ENCODE measurements at places on chromosomes 4 and X.

DNA sequence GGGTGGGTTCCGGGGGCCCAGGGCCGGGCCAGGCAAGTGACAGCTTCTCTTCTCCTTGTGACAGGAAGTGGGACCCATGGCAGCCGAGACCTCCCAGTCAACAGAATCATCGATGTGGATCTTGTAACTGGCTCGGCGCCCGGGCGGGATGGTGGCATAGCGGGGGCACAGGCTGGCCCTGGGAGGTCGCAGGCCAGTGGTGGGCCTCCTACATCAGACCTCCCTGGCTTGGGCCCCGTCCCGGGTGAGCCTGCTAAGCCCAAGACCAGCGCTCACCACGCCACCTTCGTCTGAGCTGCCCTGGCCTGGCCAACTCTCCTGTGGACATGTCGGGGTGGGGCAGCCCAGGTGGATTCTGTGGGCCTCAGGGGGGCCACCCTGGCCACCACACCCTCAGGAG, 2.4 kb upstream of the HGFAC start:
- no peaks in the 10 kb centered on the region for H3K27me3 ChIP-seq
- H3K36me3 ChIP-seq: no peaks in the 10 kb centered on the region
- H3K4me1 ChIP-seq: peaks cover 24% of the 10 kb centered on the region
- no peak overlapping the region for H3K27ac ChIP-seq
- DNase-seq: no peak
- no peak overlapping the region for H3K4me3 ChIP-seq

DNA sequence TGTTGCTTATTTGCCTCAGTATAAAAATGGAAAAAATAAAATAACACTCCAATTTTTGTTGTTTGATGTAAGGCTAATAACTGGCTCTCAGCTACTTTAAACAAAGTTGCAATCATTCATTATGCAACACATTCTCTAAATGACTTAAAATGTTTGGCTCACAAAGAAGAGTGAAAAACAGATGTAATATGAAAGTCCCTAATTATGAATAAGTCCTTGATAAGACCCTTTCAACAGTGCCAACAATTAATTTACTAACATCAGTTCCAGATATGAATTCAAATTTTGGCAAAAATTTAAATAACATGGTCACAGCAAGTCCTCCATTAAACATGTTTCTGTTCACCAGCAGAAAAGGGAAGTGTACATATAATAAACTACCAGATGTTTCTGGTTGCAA, 69.8 kb downstream of the PAPSS1 start:
- H3K27ac ChIP-seq: no peak overlapping the region
- DNase-seq: no peak
- H3K4me3 ChIP-seq: no peak overlapping the region
- peaks cover 57% of the 10 kb centered on the region for H3K36me3 ChIP-seq
- no peaks in the 10 kb centered on the region for H3K4me1 ChIP-seq
- H3K27me3 ChIP-seq: no peaks in the 10 kb centered on the region

DNA sequence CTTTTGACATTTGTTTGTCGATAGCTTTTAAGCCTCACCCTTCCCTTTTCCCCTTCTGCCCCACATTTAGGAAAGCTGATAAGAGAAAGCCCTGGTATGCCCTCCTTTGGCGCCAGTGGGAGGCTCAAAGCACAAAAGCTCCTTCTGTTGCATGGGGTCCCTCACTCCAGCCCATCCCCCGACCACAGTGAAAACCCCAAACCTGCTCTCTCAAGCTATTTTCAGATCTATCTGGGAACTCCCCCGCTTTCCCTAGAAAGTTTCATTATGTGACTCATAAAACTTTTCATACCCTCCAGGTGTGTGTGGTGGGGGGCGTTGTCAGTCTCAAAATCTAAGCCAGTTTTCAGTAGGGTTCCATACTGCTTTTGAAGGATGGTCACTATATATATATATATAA, 259.0 kb upstream of the PCDH7 start:
- no peaks in the 10 kb centered on the region for H3K27me3 ChIP-seq
- H3K36me3 ChIP-seq: no peaks in the 10 kb centered on the region
- H3K4me1 ChIP-seq: no peaks in the 10 kb centered on the region
- H3K27ac ChIP-seq: no peak overlapping the region

GRCh38 chrX:6134255-6134654, 94.4 kb downstream of the NLGN4X start:
- H3K27ac ChIP-seq: no peak overlapping the region
- no peaks in the 10 kb centered on the region for H3K27me3 ChIP-seq
- no peaks in the 10 kb centered on the region for H3K4me1 ChIP-seq
- DNase-seq: no peak
- H3K36me3 ChIP-seq: no peaks in the 10 kb centered on the region

GRCh38 chrX:40100537-40101429, 3.0 kb upstream of the BCOR start:
- no peaks in the 10 kb centered on the region for H3K36me3 ChIP-seq
- no peak for DNase-seq
- no peak overlapping the region for H3K4me3 ChIP-seq
- H3K4me1 ChIP-seq: peaks cover 34% of the 10 kb centered on the region
- no peaks in the 10 kb centered on the region for H3K27me3 ChIP-seq

- H3K36me3 ChIP-seq: no peaks in the 10 kb centered on the region
- DNase-seq: no peak
- H3K27ac ChIP-seq: no peak overlapping the region
- H3K4me3 ChIP-seq: no peak overlapping the region
Observed at GRCh38 chrX:39645178-39645895, 452.4 kb downstream of the BCOR start.

DNA sequence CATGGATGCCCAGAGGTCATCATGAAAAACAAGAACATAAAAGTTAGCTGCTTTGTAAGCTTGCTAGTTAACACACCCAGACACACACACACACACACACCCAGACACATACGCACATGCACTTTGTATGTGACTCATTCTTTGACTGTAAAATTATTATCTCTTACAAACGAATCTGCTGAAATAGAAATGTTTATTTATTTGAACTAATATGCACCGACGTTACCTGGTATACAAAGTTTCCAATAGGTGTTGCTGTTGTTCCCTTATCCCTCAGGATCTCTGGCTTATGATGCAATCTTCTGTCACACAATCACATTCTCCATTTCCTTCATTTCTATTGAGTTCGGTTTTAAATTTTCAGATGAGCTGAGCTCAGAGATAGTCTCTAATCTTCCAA, 209.3 kb downstream of the PTTG2 start:
- H3K4me1 ChIP-seq: no peaks in the 10 kb centered on the region
- H3K4me3 ChIP-seq: no peak overlapping the region
- no peak for DNase-seq
- H3K27ac ChIP-seq: no peak overlapping the region
- no peaks in the 10 kb centered on the region for H3K36me3 ChIP-seq

- no peak for DNase-seq
- H3K36me3 ChIP-seq: no peaks in the 10 kb centered on the region
- H3K27ac ChIP-seq: no peak overlapping the region
- no peak overlapping the region for H3K4me3 ChIP-seq
Observed at GRCh38 chr4:36614011-36614410, 332.6 kb downstream of the DTHD1 start.

- no peaks in the 10 kb centered on the region for H3K4me1 ChIP-seq
- H3K27me3 ChIP-seq: no peaks in the 10 kb centered on the region
- DNase-seq: no peak
Observed at GRCh38 chr4:66591968-66592367, 921.7 kb upstream of the EPHA5 start.

DNA sequence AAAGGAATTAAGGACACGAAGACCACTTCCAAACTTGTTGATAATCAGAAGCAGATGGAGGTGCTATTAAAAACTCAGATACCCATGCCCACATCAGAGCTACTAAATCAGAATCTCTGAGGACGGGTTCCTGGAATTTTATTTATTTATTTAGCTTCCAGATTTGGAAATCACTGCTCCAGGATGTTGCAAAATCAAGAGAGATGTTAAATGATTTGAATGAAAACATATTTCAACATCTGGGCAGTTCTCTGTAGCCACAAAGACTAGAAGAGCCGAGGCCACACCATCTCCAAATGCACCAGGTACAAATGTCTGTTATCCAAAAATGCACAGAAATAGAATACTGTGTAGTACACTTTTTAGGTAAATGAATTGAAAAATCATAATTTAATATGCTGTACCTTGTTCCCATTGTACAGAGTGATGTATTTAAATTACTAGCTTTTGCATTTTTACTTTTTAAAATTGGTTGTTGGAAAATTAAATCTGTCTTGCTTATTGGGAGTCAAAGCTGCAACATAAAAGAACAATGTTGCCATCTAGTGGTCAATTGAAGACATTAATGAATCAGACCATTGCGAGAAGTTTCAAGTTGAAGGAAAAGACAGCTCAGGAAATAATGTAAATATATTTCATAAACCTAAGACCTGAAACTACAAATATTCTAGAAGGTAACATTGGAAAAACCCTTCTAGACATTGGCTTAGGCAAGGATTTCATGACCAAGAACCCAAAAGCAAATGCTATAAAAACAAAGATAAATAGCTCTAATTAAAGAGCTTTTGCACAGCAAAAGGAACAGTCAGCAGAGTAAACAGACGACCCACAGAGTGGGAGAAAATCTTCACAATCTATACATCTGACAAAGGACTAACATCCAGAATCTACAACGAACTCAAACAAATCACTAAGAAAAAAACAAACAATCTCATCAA, 151.3 kb upstream of the TTC29 start:
- no peaks in the 10 kb centered on the region for H3K36me3 ChIP-seq
- no peak overlapping the region for H3K4me3 ChIP-seq
- H3K27ac ChIP-seq: no peak overlapping the region
- no peak for DNase-seq
- H3K4me1 ChIP-seq: no peaks in the 10 kb centered on the region

DNA sequence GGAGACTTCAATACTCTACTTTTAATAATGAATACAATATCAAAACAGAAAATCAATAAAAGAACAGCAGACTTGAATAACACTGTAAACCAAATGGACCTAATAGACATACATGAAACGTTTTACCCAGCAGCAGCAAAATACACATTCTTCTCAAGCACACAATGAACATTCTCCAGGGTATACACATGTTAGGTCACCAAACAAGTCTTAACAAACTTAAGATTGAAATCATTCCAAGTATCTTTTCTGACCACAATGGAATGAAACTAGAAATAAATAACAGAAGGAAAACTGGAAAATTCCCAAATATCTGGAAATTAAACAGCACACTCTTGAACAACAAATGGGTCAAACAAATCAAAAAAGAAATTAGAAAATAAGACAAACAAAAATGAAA, 145.0 kb upstream of the CT83 start:
- H3K27me3 ChIP-seq: no peaks in the 10 kb centered on the region
- H3K4me1 ChIP-seq: no peaks in the 10 kb centered on the region
- no peak for DNase-seq

GRCh38 chrX:40816906-40817305, 81.6 kb upstream of the MED14 start:
- DNase-seq: no peak
- H3K27me3 ChIP-seq: no peaks in the 10 kb centered on the region
- H3K36me3 ChIP-seq: no peaks in the 10 kb centered on the region
- no peak overlapping the region for H3K4me3 ChIP-seq

DNA sequence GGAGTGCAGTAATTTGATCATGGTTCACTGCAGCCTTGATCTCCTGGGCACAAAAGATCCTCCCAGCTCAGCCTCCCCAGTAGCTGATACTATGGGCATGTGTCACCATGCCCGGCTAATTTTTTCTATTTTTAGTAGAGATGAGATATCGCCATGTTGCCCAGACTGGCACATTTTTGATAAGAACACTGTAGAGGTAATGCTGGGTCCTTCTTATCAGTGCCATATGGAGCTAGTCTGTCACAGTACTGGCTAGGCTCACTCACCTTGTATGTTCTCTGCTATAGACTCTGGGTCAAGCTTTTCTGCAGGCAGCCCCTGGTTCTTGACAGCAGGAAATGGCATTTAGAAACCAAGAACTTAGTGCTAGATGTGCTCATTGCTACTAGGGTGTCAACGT, 53.9 kb downstream of the BCOR start:
- H3K27me3 ChIP-seq: no peaks in the 10 kb centered on the region
- DNase-seq: no peak
- peaks cover 9% of the 10 kb centered on the region for H3K36me3 ChIP-seq
- H3K27ac ChIP-seq: no peak overlapping the region
